Endothelial cell (in vitro differentiated cells): ENCODE measurements at places on chromosomes 4 and X. TPM values are rescaled to one million over a fixed set of nuclear protein-coding genes. Genes with fewer than 3 reads are reported as not detected.

Gene PLA2G12A
- total RNA-seq, result 31.1 TPM

Gene FLNA
- total RNA-seq, result 1,022 TPM

Gene SSX1
- not detected for total RNA-seq

Gene KLB
- total RNA-seq, result not detected

Gene HTR2C
- total RNA-seq, result 0.10 TPM

Gene TAB3
- 23.8 TPM for total RNA-seq

Gene CT45A2
- total RNA-seq, result not detected

Gene CFAP47
- 0.44 TPM for total RNA-seq

Gene NLRP2B
- not detected for total RNA-seq
